ENCODE measurements at places on chromosomes 3 and 15. TPM values are rescaled to one million over a fixed set of nuclear protein-coding genes. Genes with fewer than 3 reads are reported as not detected.

DNA sequence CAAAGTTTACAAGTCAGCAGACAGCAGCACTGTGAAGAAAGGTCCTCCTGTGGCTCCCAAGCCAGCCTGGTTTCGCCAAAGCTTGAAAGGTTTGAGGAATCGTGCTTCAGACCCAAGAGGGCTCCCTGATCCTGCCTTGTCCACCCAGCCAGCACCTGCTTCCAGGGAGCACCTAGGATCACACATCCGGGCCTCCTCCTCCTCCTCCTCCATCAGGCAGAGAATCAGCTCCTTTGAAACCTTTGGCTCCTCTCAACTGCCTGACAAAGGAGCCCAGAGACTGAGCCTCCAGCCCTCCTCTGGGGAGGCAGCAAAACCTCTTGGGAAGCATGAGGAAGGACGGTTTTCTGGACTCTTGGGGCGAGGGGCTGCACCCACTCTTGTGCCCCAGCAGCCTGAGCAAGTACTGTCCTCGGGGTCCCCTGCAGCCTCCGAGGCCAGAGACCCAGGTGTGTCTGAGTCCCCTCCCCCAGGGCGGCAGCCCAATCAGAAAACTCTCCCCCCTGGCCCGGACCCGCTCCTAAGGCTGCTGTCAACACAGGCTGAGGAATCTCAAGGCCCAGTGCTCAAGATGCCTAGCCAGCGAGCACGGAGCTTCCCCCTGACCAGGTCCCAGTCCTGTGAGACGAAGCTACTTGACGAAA, 24.2 kb downstream of the STARD5 start:
- no peak for DNase-seq

GRCh38 chr3:13465236-13465873, 14.8 kb upstream of the HDAC11 start:
- no peak for DNase-seq

The CLK3 gene
- total RNA-seq, result 62.8 TPM

The TNIK gene
- 4.8 TPM for total RNA-seq

The CCDC51 gene
- total RNA-seq, result 7.5 TPM

- DNase-seq, result no peak
Observed at GRCh38 chr3:147412261-147412916, 3.2 kb downstream of the ZIC1 start.

GRCh38 chr3:151568184-151568583, 107.3 kb upstream of the IGSF10 start:
- no peak for DNase-seq

GRCh38 chr3:34213478-34213877, 415.0 kb downstream of the PDCD6IP start:
- DNase-seq, result no peak

The ARGFX gene
- not detected for total RNA-seq
